Lower leg skin (tissue), 4 donors: ENCODE measurements at places on chromosomes 4 and X.

DNA sequence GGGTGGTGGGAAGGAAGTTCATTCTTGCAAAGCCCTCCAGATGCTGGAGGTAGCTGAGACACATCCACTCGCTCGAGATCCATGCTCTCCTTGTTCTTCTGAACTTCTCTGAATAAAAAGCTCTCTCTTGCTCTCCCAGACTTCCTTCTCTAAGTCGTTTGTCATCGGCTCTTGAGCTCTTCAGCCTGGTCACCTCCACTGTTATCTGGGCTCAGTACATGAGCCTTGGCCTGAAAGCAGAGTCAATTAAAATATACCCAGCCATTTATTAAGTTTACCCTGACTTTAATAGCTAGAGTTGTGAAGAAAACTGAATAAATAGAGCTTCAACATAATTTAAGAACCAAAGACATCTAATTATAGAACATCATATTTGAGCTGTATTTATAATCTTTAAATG is 99.0 kb downstream of the CPE start:
- DNase-seq, result no peak

DNA sequence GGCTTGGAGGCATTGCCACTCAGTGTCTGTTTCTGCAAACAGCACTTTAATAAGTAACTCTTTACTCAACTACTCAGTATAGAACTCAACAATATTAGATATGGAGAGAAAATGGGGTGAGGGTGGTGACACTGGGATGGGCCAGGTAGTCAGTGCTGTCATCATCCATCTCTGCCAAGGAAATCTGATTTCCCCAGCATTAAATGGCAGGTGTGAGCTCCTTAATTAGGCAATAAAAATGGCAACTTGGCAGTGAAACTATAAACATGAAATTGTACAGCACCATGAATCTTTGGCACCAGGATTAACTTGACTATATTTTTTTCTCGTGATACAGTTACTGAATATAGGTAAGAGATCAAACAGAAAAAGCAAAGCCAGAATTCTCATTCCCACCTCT is 146.2 kb downstream of the GLRA2 start:
- no peak for DNase-seq

- no peak for DNase-seq
Measured at GRCh38 chr4:107497054-107497453, 223.0 kb downstream of the PAPSS1 start.

DNA sequence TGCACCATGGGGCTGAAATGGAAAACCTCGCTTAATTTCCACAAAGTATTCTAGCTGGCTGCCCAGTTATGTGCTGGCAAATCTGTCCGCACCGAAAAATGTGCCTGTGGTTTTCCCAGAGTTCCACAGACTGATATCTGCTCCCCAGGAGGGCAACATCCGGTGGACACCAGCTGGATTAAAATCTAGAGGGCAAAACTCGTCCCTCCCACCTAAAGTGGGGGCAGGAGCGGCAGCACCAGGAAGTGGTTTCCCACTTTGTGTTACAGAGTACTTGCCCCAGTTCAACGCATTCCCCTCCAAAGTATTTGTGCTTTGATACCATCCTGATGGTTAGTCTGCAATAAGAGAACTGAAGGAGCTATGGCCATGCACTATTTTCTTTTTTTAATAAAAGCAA is 187.6 kb downstream of the TSPAN5 start:
- no peak for DNase-seq

- DNase-seq, result no peak
Measured at GRCh38 chr4:161178310-161178709, 985.5 kb downstream of the FSTL5 start.

GRCh38 chr4:133856731-133857355 is 344.7 kb downstream of the PABPC4L start:
- no peak for DNase-seq

GRCh38 chr4:150123796-150124677 is 45.8 kb downstream of the DCLK2 start:
- DNase-seq, result no peak

DNA sequence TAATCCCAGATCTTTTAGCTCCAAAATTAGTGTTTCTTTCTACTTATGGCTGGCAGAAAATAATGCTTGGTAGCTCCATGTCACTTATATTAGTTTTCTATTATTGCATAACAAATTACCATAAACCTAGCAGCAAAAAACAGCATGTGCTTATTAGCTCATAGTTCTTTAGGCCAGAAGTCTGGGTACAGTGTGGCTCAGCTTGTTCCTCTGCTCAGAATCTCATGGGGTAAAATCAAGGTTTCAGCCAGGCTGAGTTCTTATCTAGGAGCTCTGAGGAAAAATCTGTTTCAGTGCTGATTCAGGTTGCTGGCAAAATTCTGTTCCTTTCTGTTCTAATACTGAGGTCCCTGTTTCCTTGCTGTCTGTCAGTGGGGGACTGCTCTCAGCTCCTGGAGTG is 101.1 kb downstream of the CT47B1 start:
- DNase-seq, result no peak

- no peak for DNase-seq
Measured at GRCh38 chrX:2585158-2585470, 84.3 kb upstream of the DHRSX start.

GRCh38 chr4:140137671-140138070 is 16.3 kb downstream of the MAML3 start:
- no peak for DNase-seq

DNA sequence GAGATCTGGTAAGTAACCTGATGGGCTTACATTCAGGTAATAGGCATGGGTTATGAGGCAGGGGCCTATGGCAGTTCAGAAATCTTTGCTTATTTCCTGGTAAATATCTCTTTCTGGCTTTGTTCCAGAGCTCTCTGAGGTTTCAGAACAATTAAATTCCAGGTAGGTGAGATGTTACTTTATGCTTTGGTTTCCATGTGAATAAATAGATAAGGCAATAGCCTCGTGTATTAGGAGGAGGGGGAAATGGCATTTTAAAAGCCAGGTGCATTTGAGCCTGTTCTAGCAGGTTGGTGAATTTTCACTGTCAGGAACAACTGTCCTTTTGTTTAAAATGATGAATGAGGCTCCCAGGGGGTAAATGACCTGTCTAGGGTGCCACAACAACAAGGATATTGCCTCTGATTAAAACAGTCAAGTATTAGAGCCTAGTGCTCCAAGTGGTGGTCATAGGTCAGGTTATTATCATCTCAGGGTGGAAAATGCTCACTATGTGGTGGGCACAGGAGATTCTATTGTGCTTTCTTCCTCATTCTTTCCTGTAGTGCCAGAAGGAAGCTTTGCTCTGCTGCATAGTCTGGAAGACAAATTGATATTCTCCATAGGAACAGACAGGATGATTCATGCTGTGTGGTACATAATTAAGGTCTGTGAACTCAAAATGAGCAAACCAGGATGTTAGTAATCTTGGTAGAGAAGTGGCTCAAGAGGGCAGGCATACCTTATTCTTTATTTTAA is 296.2 kb downstream of the INPP4B start:
- DNase-seq, result no peak
